ENCODE measurements at places on chromosomes 4 and X.

DNA sequence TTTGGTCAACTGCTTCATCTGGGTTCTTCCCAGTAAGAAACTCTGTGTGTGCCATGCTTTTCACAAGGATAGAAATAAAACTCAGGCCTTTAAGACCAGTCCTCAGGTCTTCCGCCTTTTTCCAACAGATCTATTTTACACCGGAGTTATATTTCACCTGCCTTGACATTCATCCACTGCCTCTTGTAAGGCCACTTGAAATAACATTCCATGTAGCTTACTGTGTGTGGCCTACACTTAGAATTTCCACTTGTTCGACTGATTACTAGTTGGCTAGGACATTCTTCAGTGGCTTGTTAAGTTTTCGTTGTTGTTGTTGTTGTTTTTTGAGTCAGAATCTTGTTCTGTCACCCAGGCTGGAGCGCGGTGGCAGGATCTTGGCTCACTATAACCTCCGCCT is 92.8 kb upstream of the UNC5C start:
- DNase-seq: no peak

DNA sequence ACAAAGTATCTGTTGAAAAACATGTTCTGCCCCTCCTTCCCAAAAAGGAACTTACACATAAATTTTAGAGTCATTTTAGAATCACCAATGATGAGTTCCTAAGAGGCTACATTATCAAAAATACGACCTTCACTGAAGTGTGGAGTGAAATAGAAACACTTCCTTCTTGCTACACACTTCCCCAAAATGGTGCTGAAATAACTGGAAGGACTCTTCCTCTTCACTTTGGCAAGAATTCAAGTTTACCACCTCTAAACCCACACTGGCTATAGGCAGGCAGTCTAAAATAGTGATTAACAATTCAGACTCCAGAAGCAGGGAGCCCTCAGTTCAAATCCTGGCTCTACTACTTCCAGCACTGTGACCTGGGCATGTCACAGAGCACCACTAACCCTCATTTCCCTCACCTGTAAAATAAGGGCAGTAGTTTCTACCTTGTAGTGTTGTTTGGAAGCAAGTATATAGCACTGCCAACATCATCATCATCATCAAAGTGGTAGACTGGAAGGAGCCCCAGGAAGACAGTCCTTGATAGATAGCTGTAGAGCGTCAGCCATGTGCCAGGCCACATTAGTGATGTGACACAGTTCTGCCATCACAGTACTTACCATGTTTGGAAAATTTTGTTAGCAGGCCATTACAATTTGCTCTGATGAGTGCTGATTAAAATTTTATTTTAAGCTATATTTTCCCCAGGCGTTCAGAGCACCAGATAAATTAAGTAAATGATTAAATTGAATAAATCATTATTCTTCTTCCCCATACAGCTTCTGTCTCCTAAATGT is 103.3 kb downstream of the PARM1 start:
- DNase-seq: no peak

GRCh38 chr4:15738877-15739276 is 36.0 kb downstream of the BST1 start:
- DNase-seq: no peak

GRCh38 chr4:109278594-109279031 is 23.8 kb downstream of the COL25A1 start:
- no peak for DNase-seq

GRCh38 chrX:313546-313945 is 5.0 kb downstream of the GTPBP6 start:
- no peak for DNase-seq

GRCh38 chrX:96655947-96656623 is 28.6 kb upstream of the DIAPH2 start:
- no peak for DNase-seq

DNA sequence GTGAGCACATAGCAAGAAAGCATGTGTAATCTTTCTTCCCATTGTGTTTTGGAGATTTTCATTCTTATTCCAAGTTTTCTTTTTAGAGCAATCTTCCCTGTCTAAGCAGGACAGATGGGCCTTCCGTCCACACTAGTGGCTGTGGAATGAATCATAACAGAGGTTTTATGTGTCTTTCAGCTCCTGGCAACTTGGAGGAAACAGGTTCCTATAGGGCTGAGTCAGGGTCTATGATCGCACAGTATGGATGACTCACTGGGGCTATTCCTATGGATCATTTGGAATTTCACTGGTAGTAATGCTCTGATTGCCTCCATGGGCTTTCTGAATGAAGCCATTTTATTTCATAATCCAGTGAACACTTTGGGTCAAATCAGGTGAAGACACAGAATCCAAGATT is 51.8 kb upstream of the CBLL2 start:
- DNase-seq: no peak
